ENCODE measurements at places on chromosomes 16 and 17. TPM values are rescaled to one million over a fixed set of nuclear protein-coding genes. Genes with fewer than 3 reads are reported as not detected.

Gene MEOX1
- total RNA-seq: 19.8 TPM

Gene ZNF598
- 21.9 TPM for total RNA-seq

Gene PITPNM3
- total RNA-seq: 0.57 TPM

Gene TBC1D3C
- not detected for total RNA-seq

Gene CHD9NB
- total RNA-seq: 1.0 TPM

Gene HOXB1
- not detected for total RNA-seq

Gene SALL1
- 0.22 TPM for total RNA-seq

Gene RNF167
- total RNA-seq: 84.7 TPM

Gene UBE2Z
- 46.1 TPM for total RNA-seq

Gene RTN4RL1
- 0.32 TPM for total RNA-seq

Gene GCGR
- total RNA-seq: not detected

Gene ZNF785
- 6.7 TPM for total RNA-seq

- DNase-seq: peak; percentile 86
Observed at GRCh38 chr17:58531661-58532554, 17.5 kb upstream of the MTMR4 start.

GRCh38 chr16:87603684-87604633 lies 1.7 kb downstream of the JPH3 start:
- DNase-seq: no peak

GRCh38 chr16:2702871-2703745 lies 16.9 kb downstream of the PRSS27 start:
- DNase-seq: no peak

DNA sequence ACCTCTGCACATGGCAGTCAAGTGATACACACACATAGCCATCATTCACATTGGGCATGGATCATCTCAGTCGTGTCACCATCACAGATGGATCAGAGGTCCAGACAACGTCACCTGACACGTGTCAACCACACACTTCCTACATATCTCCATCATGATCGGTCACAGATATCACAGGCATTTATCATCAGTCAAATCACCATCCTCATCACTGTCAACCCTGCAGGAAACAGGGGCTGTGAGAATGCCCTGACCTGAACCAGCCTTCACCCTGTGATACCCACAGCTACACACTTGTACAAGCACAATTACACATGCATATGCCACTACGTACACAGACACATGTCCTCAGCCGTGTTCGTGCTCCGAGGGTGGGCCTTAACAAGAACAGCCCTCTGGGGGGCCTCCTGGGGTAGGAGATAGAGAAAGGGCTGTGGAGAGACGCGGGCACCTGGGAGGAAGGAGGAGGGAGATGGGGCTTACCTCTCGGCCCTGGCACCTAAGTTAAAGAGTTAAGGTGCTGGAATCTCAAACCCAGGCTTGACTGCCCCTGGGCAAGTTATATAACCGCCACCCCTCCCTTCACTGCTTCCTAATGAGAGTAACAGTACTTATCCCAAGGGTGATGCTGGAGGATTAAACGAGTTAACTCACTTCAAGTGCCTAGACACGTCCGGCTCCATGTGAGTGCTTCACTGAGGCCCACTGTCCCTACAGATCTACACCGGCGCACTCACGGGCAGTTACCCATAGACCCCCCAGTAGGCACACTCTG lies 1.1 kb downstream of the SLC12A4 start:
- no peak for DNase-seq

- no peak for DNase-seq
Observed at GRCh38 chr16:72226136-72226535, 54.2 kb upstream of the PMFBP1 start.

DNA sequence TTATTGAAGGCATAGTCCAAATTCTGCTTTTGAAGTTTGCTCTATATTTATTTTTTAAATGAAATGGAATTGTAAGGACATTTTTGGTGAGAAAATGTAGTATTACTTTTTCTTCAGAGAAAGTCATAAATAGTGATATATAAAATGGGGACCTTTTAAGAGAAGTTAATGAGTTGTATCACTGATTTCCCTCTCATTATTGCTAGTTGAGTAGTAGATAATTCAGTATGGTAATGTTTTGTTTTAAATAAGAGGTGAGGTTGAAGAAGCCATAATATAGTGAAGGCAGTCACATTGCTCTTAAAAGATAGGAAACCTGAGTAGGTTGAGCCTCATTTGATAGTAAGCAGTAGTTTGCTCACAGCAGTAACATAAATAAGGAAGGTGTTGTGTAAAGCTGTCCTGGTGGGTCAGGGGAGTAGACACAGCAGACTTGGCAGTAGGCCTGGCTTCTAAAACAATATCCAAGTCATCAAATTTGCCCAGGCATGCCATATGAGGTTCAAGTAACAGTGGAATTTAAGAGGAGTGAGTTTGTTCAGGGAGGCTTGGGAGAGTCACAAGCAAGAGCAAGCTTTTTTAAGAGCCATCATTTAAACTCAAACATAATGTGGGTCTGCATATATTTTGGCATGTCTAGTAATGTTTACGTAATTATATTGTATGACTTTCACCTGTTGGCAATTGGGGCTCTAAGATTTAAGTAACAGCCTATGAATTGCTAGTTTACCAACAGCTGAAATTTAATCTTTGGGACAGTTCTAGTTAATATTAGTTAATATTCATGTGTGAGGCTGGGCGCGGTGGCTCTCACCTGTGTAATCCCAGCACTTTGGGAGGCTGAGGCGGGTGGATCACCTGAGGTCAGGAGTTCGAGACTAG lies 6.5 kb downstream of the NFATC3 start:
- no peak for DNase-seq

DNA sequence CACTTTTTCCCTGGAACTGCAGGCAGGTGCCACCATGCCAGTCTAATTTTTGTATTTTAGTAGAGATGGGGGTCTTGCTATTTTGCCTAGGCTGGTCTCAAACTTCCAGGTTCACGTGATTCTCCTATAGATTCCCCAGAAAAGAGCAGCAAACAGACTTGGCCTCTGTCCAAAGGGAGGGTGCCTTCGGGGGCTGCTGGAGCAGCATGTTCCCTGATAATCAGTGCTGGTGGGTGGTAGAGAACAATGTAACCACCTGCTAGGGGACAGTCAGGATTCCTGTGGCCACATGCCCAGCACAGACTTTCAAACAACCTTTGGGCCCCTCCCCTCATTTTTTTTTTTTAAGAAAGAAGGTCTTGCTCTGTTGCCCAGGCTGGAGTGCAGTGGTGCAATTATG lies 14.2 kb upstream of the CCNF start:
- DNase-seq: peak; percentile 24

DNA sequence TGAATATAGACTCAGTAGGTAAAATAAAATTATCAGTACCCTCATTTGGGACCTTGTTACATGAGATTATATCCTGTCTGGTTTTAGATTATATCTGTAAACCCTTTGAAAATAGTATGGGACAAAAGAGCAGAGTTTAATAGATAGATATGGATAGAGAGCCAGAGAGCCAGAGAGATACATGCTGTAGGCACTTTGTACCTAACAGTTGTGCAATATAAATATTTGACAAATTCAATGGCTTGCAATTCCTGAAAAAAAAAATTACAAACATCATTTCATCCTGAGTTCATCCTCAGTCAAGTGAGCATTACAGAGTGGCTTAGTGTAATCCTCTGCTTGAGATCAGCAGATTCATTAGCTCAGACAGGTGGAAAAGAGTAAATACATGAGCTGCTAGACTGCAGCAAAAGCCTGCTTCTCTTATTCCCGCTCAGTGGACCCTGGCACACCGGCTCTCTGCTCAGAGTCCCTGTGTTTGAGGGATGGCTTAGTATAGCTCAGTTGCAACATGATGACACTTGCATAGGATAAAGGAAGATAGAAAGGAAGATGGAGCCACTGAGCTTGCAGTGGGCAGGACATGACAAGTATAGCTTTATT lies 931.6 kb upstream of the GOT2 start:
- DNase-seq: no peak

GRCh38 chr17:27562777-27563455 lies 68.1 kb upstream of the LGALS9 start:
- no peak for DNase-seq

DNA sequence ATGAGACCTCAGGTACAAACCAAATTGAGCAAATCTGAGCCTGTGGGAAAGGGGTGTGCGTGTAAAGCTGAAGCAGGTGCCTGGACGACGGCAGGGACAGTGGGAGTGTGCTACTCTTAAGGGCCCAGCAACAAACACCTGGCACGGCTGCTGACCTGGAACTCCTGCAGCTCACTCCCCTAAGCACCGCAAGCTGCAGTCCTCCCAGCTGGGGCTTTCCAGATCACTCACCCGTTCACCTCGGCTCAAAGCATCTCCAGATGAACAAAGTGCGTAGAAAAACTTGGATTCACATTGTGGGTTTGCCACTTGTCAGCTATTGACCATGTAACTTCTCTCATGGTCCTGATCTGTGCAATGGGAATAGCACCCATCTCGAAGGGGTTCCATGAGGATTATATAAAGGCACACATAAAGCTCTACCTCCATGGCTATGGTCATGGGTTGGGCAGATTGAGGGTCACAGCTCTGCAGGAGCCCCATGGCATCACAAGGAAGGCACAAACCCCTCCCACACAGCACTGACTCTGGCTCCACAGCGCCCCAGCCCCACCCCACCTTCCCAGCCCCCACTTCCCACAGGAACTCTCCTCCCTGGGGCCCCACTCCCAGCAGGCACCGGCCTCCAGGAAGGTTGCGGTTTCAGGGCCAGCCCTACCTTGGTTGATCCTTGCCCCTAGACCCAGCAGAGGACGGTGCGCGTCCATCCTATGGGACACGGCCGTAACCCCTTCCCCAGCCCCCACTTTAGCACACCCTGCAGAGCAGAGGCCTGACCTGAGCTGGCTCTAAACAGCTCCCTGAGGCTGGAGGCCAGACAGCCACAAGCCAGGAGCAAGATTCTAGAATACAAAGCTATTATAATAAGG lies 21.9 kb downstream of the ST3GAL2 start:
- DNase-seq: no peak

DNA sequence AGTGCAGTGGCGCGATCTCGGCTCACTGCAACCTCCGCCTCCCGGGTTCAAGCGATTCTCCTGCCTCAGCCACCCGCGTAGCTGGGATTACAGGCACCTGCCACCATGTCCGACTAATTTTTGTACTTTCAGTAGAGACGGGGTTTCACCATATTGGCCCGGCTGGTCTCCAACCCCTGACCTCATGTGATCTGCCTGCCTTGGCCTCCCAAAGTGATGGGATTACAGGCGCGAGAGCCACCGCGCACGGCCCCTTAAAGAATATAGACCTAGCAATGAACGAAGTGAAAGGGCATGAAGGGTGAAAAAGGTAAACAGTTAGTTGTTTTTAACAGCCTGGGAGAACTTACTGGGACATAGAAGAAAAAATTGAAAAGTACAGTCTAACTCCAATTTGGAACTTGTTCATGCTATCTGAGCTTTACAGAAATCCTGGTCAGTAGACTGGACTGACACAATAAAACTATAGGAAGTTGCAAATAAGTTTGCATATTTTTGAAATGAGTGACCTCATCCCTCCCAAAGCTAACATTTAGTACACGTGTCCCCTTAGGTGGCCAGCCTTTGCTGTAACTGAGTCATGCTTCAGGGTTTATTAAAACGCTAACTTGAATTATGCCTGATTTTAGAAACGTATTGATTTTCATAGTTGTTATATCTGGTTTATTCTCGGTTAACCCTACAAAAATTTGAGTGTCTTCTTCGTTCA lies 1.8 kb downstream of the COG1 start:
- no peak for DNase-seq

GRCh38 chr17:6374271-6374691 lies 60.6 kb downstream of the AIPL1 start:
- no peak for DNase-seq

DNA sequence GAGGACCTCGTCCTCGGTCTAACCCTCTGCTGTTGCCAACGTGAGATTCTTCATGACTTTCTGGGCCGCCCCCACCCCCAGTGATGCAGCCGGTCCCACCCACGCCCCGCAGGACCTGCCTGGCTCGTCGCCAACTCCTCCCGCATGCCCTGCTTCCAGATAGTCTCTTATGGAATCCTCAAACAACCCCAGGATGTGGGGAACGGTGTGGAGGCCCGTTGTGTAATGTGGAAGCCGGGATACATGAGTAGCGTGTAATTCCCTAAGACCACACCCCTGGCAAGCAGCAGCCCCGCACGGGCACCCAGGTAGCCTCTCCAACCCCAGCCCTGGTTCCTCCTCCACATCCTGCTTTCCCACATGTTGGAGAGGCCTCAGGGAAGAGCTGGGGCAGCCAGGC lies 275.9 kb downstream of the C16orf95 start:
- DNase-seq: peak; percentile 68

GRCh38 chr16:80807906-80808305 lies 3.5 kb upstream of the CDYL2 start:
- no peak for DNase-seq

GRCh38 chr16:13554005-13554404 lies 365.9 kb upstream of the ERCC4 start:
- DNase-seq: no peak

DNA sequence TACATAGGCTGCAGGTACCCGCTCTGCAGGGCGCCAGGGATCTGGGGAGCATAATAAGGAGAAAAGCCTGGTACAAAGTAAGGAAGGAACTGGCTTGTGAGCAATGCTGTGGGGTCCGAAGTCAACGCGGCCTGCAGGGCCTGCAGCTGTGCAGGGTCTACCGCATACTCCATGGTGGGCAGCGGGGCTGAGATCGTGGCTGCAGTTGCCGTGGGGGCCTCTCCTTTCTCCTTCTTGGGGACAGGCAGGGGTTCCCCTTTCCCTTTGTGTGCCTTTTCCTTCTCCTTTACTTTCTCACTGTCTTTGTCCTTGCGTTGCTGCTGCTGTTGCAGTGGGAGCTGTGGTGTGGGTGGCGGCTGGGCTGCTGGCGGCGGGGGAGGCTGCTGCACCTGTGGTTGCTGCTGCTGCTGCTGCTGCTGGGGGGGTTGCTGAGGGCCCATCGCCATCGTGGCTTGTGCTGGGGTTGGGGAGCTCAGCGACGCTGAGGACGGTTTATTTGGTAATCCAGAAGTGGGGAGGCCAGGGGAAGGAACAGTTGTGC lies 259.6 kb downstream of the ZFHX3 start:
- no peak for DNase-seq

GRCh38 chr17:45824475-45824874 lies 20.2 kb upstream of the SPPL2C start:
- DNase-seq: no peak

GRCh38 chr16:19607616-19608280 lies 52.2 kb downstream of the VPS35L start:
- DNase-seq: no peak

GRCh38 chr17:73439597-73439996 lies 127.8 kb upstream of the CDC42EP4 start:
- no peak for DNase-seq

DNA sequence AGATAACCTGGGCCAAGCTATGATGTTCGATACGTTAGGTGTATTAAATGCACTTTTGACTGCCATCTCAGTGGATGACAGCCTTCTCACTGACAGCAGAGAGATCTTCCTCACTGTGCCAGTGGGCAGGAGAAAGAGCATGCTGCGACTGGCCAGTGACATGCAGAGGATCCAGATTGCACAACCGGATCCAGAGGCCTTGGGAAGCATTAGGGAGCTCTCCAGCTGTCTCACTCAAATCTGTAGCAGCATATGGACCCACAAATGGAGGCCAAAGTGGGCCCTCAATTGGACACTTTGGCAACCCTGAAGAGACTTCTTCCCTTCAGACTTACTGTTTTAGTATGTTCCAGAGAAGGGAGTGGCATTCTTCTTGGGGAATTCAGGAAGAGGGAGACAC lies 20.9 kb downstream of the PDZD9 start:
- DNase-seq: no peak

GRCh38 chr16:66961914-66962313 lies 848 bp downstream of the CES3 start:
- DNase-seq: no peak

GRCh38 chr16:1073566-1074378 lies 1.2 kb downstream of the SSTR5 start:
- DNase-seq: no peak

All from cardiac septum (tissue), 1 donor.